ENCODE measurements at places on chromosomes 2 and 18.

- no peak for DNase-seq
Measured at GRCh38 chr2:97715951-97716694, 2.7 kb downstream of the ZAP70 start.

DNA sequence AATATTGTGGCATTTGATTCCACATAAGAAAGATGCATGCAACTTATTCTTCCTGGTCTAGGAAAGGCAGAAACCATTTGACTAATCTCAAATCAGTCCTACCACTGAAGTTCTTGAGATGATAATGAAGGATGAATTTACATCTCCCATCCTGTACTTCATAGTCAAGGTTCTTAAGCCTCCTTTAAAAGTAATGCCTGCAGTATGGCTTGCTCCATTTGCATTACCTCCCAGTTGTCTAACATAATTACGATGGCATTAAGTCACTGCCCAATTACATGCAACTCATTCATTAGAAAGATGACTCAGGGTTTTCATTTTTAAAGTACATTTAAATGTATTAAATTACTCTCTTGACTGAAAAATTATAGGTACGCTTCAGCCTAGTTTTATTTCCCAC is 32.2 kb downstream of the THADA start:
- no peak for DNase-seq

DNA sequence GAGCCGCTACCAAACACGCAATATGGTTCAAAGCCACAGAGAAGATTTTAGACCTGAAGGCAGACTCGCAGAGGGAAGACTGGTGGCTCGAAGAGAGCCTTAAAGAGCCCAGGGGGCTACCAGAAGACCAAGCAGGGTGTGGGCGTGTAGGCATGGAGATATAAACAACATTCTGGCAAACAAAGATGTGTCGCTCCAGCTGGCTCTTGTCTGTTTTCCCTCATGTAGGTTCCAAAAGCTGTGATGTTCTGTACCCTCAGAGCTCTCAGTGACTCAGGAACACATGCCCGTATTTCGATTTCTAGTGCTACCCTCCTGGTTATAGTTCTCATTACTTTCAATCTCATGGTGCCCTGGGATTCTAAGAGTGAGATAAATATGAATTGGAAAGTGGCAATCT is 44.5 kb downstream of the DOCK10 start:
- DNase-seq, result no peak

- DNase-seq, result no peak
Measured at GRCh38 chr18:46536215-46536874, 120.7 kb downstream of the LOXHD1 start.

GRCh38 chr2:98898423-98898841 is 37.6 kb downstream of the CRACDL start:
- no peak for DNase-seq

GRCh38 chr2:10260130-10260529 is 42.6 kb upstream of the HPCAL1 start:
- no peak for DNase-seq

- no peak for DNase-seq
Measured at GRCh38 chr18:5142859-5143258, 54.2 kb downstream of the AKAIN1 start.
